ENCODE measurements at places on chromosomes 2 and 18. TPM values are rescaled to one million over a fixed set of nuclear protein-coding genes. Genes with fewer than 3 reads are reported as not detected.

Gene TBR1
- total RNA-seq: not detected

Gene SLC38A11
- 0.44 TPM for total RNA-seq

Gene NEU4
- total RNA-seq: not detected

Gene POTEF
- not detected for total RNA-seq

Gene RPRD1A
- 39.1 TPM for total RNA-seq

Gene NOTO
- total RNA-seq: not detected

Gene ABCB11
- total RNA-seq: 0.32 TPM

Gene ADRA2B
- total RNA-seq: 0.32 TPM

Gene KLHL29
- 12.9 TPM for total RNA-seq

Gene TTC31
- 23.0 TPM for total RNA-seq

Gene SNED1
- 36.2 TPM for total RNA-seq

Gene RNF149
- total RNA-seq: 158 TPM

Gene ZNF236
- 18.0 TPM for total RNA-seq

Gene GAL3ST2
- not detected for total RNA-seq

Gene TRIM54
- total RNA-seq: not detected
